ENCODE measurements at places on chromosomes 13 and 19.

DNA sequence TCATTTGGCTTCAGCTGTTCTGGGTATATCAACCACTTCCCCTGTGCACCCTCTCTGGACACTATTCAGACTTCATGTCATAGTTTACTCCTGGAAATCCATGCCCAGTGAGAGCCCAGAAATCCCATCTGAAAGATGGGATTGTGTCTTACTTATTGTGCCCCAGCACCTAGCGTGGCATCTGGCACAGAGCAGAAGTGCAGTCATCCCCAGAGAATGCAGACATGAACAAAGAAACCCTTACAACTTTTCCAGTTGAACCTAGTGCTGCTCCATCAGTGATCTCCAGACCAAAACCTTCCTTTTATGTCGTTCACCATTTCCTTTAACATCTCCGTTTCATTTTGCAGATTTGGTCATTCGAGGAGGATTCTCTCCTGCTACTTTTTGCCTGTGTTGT, 60.6 kb downstream of the MBNL2 start:
- no peak for DNase-seq

GRCh38 chr19:39449116-39449797, 3.9 kb downstream of the SUPT5H start:
- no peak for DNase-seq

GRCh38 chr19:42068361-42068755, 1.6 kb downstream of the GRIK5 start:
- DNase-seq, result no peak

- DNase-seq, result peak; percentile 49
Measured at GRCh38 chr13:50989476-50989875, 79.9 kb downstream of the RNASEH2B start.

DNA sequence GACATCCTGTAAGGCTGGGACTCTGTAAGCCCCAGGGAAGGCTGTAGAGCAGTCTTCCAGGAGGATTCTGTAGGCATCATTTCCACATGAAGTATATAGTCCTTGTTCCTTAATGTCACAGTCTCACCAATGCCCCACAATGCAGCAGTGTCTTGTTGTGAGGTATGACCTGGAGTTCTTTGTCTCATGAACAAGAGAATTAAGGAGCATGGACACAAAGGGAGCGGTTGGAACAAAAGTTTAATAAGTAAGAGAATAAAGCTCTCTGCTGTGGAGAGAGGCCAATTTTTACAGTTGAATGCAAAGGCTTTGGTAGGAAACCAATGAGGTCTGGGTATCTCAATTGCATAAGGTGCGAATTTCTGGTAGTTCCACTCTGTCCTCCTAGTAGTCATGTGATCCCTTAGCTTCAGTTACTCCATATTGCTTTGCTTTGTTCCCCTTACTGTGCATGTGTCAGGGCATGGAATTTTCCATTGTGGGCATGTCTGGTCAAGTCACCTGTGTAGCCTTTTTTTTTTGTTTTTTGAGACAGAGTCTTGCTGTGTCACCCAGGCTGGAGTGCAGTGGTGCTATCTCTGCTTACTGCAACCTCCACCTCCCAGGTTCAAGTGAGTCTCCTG, 124.3 kb upstream of the TMTC4 start:
- DNase-seq, result no peak

DNA sequence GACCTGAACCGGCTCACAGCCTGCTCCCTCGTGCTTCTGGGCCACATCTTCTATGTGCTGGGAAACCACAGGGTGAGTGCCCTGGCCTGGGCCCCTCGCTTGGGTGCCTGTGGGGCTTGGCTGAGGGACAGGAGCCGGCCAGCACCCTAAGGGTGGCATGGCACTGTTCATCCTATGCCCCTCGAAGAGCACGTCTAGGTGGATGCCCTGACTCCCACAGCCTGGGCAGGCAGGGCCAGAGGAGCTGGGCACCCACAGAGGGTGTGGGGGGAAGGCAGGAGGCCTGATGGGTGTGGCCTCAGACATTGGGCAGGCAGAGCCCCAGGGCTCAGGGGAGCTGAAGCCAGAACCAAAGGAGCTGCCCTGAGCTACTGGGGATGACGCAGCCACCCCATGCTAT, 28.7 kb downstream of the MAU2 start:
- DNase-seq, result no peak

DNA sequence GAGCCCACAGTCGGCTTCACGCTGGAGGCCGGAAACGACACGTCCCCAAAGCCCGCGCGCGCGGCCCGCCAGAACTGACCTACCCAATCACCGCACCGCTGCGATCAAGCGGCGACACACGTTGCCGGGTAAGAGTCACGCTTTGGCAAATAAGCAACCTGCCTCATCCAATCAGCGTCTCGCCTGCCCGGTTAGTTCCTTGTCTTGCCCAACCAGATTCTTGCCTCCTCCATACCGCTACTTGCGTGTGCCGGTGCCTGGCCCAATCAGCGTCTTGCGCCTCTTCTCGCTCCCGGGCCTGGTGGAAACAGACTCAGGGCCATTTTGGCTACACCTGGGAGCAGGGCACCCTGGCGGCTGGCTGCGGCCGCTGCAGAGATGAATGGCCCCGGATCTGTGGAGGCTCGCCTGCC, 11.6 kb upstream of the ZNF544 start:
- no peak for DNase-seq

Data from NCI-H1417 (cell line).